ENCODE measurements at places on chromosomes 6 and 20. TPM values are rescaled to one million over a fixed set of nuclear protein-coding genes. Genes with fewer than 3 reads are reported as not detected.

The FHL5 gene
- not detected for total RNA-seq

DNA sequence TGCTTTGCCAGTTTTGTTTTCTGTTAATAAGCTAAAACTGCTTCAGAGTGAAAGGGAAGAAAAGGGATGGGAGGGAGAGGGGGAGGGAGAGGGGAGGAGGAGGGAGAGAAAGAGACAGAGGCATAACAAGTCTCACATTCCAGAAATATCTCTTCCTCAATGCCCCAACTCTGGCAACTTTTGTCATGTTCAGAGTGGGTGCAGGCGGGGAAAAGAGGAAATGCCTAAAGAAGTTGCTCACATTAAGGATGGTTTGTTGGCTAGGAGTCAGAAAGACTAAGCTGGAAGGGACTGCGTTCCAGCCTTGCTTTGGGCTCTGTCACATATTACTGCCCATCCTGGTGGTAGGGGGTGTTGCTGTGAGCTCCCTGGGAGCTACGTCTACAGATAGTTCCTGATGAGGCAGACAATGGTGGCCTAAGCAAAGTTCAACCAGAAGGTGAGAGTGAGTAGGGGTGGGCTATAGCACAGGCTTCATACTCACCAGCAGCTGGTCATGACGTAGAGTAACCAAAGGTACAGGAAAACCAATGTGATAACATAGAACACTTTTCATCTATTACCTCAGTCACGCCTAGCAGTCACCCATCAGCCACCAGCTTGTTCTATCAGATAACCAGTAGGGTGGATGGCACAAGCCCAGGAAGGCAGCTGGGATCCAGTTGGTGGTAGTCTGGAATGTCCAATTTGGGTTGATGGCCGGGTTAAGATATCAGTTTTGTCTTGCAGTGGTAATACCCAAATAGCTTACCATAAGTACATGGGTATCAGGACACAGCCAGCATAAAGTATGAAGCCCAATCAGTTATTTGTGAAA is 2.1 kb downstream of the TSPYL4 start:
- peak; percentile 76 for DNase-seq

DNA sequence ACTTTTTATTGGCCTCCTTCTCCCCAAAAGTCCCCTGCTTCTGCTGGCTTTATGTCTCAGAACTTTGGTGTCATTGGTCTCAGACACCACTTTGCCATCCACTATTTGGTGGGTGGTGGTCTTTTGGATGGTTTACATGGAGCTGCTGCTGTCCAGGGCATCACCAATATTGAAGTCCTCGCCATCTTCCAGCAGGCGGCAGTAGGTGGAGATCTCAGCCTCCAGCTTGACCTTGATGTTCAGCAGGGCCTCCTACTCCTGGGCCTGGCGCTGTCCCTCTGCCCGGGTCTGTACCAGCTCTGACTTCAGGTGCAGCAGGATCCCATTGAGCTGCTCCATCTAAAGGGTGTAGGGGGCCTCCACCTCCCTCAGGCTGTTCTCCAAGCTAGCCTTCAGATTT is 148.4 kb upstream of the FOXA2 start:
- DNase-seq, result no peak

The SAMD3 gene
- 4.9 TPM for total RNA-seq

- DNase-seq, result peak; percentile 98
These were observed 36.8 kb downstream of the ZMYND8 start for GRCh38 chr20:47319517-47320252.
